ENCODE measurements at places on chromosomes 7 and 10. TPM values are rescaled to one million over a fixed set of nuclear protein-coding genes. Genes with fewer than 3 reads are reported as not detected.

NPC1L1 gene
- polyA plus RNA-seq = 0.65 TPM

CALML5 gene
- 185 TPM for polyA plus RNA-seq

CCDC172 gene
- not detected for polyA plus RNA-seq

CRHR2 gene
- 0.06 TPM for polyA plus RNA-seq

Measured in esophagus (tissue), 2 donors.